COR-L47 (cell line): ENCODE measurements at places on chromosomes 6 and 20.

DNA sequence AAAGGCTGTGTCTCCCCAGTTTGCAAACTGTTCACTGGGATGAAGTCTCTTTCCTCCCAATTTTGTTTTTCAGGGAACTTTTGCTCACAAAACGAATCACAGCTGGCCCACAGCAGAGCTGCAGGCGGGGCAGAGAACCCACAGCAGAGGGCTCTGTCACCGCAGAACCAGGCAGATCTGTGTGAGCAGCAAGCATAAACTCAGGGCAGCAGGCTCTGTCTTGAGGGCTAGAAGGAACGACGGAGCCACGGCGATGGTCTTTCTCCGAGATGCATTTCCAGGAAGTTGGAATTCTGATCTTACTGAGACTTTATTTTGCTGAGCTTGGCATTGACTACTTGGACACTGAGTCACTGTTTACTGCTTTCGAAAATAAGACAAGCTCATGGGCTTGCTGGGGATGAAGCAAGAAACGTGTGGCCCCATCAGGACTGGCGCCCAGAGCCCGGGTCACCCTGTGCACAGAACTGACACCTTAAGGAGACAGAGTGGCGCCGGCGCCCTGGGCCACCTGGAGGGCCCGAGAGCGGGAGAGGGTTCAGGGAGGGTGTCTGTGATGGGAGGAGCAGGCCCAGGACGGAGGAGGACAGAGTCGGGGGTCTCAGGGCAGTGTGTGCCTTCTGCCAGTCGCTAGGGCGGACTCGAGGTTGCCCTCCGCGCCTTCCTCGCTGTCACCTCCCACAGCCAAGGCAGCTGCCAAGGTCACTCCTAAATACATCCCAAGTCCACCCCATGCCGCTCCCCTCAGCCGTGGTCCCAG lies 106.3 kb upstream of the NXT1 start:
- DNase-seq: no peak

GRCh38 chr6:11021003-11021402 lies 23.1 kb downstream of the ELOVL2 start:
- DNase-seq: no peak

DNA sequence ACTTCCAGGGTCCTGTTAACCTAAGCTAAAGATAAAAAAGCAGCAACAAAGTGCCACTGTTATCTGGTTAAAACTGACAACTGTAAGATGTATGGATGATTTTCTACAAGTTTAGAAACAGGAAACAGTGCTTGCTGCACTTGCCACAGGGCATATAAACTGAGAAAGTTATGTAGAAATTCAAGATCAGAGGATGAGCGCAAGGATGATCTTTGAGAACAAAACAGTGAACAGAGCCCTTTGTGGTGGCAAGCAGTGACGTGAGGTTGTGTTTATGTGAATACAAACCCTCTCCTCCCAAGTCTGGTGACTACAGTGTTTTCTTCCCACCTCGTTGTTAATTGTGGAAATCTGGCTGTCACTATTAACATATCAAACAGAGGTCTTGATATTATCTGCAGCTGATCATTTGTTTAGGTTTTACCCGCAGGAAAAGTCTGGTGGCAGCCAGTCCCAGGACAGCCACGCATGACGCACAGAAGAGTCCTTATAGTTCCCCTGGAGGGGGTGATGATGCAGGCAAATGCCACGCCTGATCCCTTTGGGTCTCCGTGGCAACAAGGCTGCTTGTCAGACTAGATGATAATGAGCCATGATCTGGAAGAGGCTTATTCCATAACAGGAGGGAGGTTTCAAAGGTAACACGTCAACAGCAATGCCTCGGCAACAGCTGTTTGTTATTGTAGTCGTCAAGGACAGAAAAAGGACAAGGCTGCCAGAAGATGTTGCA lies 43.1 kb upstream of the TNFAIP3 start:
- DNase-seq: peak; percentile 57

DNA sequence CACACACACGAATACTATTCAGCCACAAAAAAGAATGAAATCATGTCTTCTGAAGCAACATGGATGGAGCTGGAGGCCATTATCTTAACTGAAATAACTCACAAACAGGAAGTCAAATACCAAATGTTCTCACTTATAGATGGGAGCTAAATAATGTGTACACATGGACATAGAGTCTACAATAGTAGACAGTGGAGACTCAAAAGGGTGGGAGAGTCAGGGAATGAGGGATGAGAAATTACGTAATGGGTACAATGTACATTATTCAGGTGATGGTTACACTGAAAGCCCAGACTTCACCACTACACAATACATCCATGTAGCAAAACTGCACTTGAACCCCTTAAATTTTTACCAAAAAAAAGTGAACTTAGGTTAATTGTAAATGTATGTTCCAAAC lies 160.4 kb downstream of the TASP1 start:
- DNase-seq: no peak

DNA sequence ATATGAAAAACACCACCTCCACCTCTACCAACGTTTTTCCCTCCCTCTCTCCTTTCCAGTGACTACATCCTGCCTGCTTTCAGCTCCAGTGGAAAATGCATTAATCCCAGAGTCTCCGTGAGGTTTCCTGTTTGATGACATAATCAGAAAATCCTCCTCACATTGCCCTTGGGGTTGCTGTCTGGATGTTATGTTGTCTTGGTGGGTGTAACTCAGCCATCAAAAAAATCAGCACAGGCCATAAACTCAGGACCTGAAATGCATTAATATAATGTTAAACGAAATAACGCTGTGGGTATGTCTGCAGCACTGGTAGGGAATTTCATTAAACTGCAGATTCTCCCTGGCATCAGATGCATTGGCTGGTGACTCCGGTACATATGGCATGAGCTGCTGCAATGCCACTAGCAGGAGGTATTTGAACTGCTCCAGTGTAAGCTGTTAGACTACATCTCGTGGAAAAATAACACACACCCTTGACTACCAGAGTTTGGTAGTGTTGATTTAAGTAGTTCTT lies 297.8 kb downstream of the PRL start:
- DNase-seq: no peak

GRCh38 chr20:44407402-44408184 lies 52.1 kb downstream of the HNF4A start:
- no peak for DNase-seq

DNA sequence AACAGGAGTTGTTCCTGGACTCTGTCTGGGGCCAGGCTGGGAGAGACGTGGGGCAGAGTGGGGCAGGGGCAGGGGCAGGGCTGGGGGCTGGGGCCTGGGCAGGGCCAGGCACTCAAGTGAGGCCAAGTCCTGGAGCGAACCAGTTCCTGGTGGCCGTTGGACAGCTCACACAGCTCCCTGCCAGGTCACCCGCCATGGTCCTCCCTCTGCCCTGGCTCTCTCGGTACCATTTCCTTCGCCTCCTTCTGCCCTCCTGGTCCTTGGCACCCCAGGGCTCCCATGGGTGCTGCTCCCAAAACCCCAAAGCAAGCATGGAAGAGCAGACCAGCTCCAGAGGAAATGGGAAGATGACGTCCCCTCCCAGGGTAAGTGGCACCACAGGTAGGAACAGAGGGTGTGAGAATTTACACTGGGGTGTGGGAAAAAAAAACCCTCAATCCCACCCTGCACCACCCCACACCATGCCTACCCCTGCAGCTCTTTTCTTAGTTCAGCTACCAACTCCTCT lies at the start of gene MCCD1:
TSS of gene MCCD1 (plus strand) at position 142 of the 508 bp plus-strand sequence. CDS start at position 195, 53 bp downstream.
- no peak for DNase-seq

DNA sequence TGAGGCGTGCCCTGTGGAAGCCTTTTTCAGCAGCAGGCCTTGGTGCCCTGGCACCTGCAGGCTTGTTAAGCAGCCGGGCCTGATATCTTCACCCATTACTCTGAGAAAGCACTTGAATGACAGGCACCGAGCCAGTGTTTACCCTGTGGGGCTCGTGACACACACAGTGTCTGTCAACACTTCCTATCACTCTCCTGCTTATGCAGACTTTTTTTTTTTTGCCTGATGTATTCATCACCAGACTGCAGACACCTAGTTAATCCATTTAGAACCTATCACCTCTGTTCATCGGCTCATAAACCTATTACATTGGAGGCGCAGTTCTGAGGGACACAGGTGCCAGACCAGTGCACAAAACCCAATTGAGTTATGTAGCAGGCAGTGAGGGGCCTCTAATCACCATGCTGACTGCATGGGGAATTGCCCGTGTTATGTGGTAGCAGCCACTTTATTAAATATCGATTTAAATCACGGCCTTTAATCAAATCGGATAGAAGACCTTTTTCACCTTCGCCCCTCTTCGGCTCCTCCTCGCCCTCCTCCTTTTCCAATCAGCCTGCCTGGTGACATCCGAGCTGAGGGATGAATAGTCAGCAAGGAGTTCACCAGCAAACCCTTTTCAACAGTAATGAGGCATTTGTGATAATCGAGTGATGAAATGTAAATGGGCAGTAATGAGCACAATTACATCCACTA lies 962.9 kb upstream of the SLC35B3 start:
- peak; percentile 73 for DNase-seq

GRCh38 chr6:41280381-41281057 lies 6.0 kb downstream of the TREM1 start:
- DNase-seq: no peak

DNA sequence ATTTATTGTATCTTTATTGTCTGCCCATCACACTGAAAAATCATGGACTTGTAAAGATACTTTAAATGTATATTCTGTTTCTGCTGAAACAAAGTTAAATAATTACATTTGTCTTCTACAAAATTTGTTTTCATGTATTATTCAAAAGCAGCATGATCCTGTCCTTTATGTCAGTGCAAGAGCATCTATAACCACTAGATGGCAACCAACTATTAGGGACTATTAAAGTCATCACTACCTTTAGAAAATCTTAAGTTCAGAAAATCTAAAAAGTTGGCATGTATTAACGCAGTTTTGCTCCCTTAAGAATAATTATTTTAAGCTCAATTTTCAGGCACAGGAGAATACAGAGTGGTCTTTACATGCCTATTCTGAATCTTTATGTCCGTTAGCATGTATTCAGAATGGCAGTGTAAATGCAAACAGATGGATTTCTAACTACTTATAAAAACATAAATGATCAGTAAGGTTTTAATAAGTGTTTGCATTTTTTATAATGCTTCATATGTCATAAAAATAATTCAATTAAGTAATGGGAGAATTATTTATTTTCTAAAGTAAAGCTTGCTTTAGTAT lies 17.8 kb downstream of the TMEM30A start:
- peak; percentile 35 for DNase-seq

DNA sequence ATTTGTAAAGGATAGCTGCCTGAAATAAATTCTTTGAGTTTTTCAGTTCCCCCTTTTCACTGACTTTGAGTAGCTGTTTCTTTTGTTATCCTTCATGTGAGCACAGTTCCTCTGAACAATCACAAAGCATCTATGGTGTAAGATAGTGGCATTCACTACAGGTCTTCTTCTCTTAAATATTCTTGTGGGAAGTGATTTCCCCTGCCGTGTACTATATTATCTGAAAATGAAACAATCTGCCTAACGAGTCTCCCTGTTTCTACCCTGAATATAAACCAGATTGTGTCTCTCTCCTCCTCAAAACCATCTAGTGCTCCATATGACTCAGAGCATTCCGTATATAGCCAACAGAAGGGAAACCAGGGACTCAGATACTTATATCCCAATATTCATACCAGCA lies 380.1 kb upstream of the SOX4 start:
- DNase-seq: no peak

DNA sequence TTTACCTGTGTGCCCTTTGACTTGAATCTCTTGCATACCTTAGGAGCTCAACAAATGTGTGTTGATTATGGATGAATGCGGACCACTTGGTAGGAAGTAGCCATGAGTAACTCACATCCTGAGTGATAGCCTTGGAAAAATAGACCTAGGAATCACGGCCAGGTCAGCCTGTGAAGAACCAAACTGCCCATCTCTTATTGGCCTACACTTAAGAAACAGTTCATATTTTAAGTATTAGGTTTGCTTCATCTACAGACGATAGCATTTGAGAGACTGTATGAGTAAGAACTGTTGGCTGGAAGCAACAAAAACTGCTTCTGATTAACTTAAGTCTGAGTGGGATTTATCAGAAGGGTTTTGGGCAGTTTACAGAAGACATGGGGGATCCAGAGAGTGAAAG lies 320.1 kb upstream of the PRND start:
- DNase-seq: no peak

- DNase-seq: no peak
Observed at GRCh38 chr6:150732765-150733539, 132.6 kb upstream of the MTHFD1L start.

DNA sequence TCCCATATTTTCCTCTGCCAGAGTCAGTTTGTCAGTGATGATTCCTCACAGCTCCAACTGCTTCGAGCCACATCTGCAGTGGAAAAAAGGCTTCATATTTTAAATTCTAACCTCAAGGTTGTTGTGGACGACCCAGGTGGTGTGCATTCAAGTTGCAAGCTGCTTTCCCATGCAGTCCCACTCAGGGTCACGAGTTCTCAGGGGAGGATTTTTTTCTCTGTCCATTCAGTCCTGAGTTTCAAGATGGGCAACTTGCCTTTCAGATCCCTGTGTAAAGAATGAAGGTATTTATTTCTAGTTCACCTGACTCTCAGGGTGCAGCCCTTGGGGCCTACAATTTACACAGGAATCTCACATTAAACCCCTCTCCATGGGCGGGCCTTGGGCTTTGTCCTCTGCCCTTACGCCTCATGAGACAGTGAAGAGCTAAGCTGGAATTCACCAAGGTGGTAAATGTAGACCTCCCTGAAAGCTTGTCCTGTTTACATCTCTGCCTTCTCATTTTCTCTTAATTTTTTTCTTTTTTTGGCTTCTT lies 65.9 kb downstream of the TPD52L1 start:
- DNase-seq: no peak

GRCh38 chr20:11159728-11160127 lies 485.9 kb upstream of the JAG1 start:
- DNase-seq: no peak

GRCh38 chr6:1689141-1689540 lies 79.4 kb downstream of the FOXC1 start:
- no peak for DNase-seq

DNA sequence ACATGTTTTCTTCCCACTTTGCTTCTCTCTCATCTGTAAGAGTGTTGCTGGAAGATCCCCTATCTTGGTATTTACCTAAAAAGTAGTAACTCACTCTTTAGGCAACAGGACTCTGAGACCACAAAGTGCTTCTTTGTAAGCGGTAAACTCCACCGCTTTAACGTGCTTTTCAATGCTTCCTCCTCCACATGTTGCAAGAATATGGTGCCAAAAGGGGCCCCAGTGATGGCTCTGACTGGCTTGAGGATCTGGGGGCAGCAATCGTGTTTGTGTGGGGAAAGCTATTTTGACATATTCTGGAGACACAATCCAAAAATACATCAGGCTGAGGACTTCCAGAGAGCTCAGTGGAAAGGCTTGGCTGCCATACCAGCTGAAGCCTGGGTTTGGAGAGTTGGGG lies 12.4 kb upstream of the CPNE5 start:
- DNase-seq: no peak

GRCh38 chr20:24770628-24771541 lies 178.2 kb upstream of the CST7 start:
- DNase-seq: no peak
